ENCODE measurements at places on chromosomes 11 and 22.

DNA sequence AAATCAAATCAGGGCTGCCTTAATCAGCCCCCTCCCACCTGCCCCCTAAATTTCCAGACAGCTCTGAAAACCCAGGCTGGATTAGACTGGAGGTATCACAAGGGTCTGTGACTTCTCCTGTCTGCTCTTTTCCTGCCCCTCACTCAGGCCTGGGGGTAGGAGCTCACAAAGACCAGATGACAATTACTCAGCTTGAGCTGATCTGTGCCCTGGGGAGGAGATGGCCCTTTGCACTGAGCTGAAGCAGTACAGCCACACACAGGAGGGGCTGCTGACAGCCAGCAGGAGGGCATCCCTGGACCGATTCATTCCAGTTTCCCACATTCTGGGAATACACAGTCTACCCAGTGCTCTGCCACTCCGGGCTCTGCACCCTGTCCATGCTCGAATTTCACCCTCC lies 4.2 kb downstream of the ABCC8 start:
- no peak for DNase-seq

GRCh38 chr11:34866375-34866774 lies 49.8 kb downstream of the APIP start:
- DNase-seq = no peak

DNA sequence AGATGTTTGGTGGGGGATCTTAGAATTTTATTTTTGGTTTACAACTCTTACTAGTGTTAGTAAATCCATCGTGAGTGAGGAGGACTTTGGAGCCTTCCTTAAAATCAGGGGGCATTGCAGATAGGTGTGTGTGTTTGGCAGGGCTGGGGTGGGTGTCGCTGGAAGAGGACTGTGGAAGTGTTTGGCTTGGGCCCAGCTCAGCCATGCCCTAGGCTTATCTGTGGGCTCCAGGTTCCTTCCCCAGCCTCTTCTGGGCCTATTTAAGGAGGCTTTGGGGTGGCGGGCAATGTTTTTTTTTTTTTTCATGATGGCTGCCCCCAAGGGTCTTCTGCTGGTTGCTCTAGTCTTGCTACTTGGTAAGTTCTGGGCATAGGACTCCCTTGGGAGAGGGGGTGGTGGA lies 22.1 kb downstream of the MTFP1 start:
- DNase-seq = no peak

DNA sequence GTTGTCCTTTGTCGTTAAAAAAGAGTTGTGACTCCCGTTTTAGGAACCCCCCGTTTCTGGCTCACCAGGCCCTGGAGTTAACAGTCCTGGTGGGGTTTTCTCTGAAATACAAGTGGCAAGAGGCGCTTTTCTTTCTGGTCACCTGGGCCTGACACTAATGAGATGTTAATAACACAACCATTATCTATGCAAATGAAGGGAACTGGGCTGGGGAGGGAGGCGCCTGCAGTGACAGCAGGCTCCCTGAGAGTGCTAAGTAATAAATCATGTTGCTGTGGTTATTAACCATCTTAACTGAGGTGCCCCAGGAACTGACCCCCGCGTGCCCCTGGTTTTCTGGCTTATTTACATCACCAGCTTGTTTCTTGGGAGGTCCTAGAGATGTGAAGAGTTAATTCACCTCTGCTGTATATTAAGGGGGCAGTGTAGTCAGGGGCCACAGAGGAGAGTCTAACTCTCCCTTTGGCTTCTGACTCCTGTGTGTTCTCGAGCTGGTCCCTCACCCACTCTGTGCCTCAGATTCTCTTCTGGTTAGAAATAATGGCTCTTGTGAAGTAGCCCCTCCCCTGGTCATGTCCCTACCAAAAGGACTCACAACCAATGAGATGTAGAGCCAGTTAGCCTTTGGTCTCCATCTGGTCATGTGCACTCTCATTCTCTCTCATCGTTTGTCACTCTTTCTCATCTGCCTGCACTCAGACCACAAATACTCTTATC lies 276.6 kb upstream of the CADM1 start:
- DNase-seq = no peak

- DNase-seq = no peak
These were observed 63.8 kb upstream of the RRAS2 start for GRCh38 chr11:14422814-14423182.

DNA sequence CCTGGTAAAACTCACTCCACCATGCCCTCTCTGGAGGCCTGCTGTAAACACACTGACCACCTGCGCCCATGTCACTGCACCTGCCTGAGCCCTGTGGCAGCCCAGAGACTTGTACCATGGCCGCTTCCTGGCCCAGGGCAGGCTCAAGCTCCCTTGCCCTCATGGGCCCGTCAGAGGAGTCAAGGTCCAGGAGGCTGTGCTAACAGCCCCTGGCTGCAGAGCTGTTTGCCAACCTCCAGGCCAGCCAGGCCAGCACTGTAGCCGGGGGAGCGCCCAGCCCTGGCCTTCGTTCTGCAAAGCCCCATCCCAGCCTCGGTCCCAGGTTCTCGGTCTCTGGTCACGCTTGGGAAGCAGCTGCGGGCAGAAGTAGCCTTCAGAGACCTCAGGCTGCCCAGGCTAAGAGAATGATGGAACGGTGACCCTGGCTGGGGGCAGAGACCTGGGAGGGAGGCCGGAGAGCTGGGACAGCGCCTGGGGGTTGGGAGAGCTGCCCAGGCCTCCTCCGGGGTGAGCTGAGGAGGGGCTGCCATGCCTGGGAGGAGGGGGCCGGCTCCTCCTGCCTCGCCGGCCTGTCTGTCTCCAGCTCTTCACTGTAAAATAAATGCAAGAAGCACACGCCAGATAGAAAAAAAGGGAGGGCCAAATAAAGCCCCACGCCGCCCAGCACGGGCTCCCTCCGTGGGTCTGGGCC lies 11.9 kb upstream of the TCF20 start:
- no peak for DNase-seq

GRCh38 chr22:30858976-30859713 lies 109.4 kb downstream of the MORC2 start:
- DNase-seq = no peak
